ENCODE measurements at places on chromosomes 5 and 9.

GRCh38 chr9:136854113-136854841 lies 2.1 kb downstream of the MAMDC4 start:
- no peak for DNase-seq

- DNase-seq = no peak
Observed at GRCh38 chr5:73763300-73764032, 137.5 kb downstream of the ARHGEF28 start.

DNA sequence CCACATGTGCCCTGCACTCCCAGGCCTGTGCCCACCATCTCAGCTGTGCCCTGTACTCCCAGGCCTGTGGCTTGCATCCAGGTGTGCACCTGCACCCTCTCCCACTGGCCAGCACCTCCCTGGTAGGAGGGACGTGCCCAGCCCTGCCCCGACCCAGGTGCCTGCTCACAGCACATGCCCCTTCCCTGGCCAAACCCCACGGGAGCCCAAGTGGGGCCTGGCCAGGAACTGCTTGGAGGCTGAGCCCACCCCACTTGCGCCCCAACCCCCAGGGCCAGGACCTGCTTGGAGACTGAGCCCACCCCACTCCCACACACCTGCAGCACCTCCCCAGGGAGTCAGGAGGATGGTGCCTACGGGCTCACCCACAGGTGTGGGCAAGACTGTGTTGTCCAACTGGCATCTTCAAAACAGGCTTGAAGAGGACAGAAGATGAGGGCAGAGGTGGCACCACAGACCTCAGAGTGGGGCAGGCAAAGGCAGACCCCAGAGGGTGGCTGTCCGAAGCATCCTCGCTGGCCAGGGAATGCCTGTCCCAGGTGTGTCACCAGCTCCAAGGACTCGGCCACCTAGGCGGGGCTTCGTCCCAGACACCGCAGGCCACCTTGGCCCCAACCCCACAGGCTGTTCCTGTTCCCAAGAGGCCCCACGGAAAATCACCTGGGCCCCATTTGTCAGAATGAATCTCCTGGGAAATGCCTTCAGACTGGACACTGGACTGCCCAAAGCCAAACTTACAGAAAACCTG lies 10.8 kb downstream of the ZDHHC11B start:
- DNase-seq = no peak

DNA sequence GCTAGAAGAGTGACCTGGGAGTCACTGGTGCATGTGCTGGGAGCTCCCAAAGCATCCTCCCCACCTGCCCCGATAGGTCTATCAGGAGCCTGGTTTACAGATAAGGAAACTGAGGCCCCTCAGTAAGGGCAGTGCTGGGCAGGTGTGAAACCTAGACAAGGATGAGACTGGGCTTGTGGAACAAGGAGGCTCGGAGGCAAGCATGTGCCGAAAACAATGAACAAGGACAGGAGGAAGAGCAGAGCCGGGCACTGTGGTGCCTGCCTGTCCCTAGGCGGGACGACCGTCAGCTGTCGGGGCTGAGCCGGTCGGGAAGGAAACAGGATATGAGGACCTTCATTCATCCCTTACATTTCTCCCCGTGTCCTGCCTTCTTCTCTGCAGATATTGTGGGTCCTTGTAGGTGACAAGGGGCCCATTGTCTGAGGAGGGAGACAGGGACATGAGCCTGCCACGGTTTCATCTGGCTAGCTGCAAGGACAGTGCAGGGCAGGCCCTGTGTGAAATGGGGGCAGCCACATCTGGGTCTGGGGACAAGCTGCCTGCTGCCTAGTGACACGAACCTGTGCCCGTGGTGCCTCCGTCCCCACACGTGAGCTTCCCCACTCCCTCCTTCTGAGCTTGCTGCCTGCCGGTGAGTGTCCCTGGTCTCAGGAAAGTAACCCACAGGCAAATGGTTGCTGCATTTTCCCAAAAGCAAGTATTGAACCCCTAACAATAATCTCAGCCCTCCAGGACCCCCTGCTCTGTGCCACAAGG lies 18.6 kb downstream of the FGD3 start:
- DNase-seq = no peak

DNA sequence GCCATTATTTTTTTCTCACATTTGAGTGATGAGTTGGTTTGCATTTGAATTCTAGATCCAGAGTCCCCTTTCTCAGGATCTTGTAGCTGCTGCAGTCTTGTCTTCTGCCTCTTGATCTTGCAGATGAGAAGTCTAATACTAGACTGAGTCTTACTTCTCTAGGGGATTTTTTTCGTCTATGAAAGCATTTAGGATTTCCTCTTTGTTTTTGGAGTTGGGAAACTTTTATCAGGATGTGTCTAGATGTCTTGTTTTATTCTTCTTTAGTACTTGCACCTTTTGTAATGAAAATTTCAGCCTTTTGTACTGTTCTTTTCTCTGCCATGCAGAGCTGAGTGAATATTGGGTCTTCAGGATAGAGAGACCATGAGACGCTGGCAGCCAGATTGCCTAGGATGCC lies 65.4 kb downstream of the ZNF618 start:
- no peak for DNase-seq
